ENCODE measurements at places on chromosomes 11 and 22. TPM values are rescaled to one million over a fixed set of nuclear protein-coding genes. Genes with fewer than 3 reads are reported as not detected.

ALDH3B1 gene
- 145 TPM for total RNA-seq

OR10S1 gene
- not detected for total RNA-seq

PICALM gene
- 75.5 TPM for total RNA-seq

SYT13 gene
- total RNA-seq, result 5.9 TPM

CAPN1 gene
- total RNA-seq, result 130 TPM

FGF4 gene
- 0.09 TPM for total RNA-seq

ART1 gene
- total RNA-seq, result not detected

SHISA8 gene
- total RNA-seq, result 0.07 TPM

ABTB2 gene
- 44.8 TPM for total RNA-seq

TRPC6 gene
- total RNA-seq, result 0.77 TPM

NARS2 gene
- total RNA-seq, result 19.2 TPM

DEAF1 gene
- total RNA-seq, result 34.0 TPM

ADAMTS8 gene
- 2.1 TPM for total RNA-seq
